SJSA1 (cell line): ENCODE measurements at places on chromosomes 16 and 17. TPM values are rescaled to one million over a fixed set of nuclear protein-coding genes. Genes with fewer than 3 reads are reported as not detected.
A peak's percentile ranks its signal among the peaks of the same experiment; 100 is the strongest.

GRCh38 chr17:75652934-75653549 is 13.9 kb downstream of the RECQL5 start:
- peak; percentile 34 for DNase-seq

DNA sequence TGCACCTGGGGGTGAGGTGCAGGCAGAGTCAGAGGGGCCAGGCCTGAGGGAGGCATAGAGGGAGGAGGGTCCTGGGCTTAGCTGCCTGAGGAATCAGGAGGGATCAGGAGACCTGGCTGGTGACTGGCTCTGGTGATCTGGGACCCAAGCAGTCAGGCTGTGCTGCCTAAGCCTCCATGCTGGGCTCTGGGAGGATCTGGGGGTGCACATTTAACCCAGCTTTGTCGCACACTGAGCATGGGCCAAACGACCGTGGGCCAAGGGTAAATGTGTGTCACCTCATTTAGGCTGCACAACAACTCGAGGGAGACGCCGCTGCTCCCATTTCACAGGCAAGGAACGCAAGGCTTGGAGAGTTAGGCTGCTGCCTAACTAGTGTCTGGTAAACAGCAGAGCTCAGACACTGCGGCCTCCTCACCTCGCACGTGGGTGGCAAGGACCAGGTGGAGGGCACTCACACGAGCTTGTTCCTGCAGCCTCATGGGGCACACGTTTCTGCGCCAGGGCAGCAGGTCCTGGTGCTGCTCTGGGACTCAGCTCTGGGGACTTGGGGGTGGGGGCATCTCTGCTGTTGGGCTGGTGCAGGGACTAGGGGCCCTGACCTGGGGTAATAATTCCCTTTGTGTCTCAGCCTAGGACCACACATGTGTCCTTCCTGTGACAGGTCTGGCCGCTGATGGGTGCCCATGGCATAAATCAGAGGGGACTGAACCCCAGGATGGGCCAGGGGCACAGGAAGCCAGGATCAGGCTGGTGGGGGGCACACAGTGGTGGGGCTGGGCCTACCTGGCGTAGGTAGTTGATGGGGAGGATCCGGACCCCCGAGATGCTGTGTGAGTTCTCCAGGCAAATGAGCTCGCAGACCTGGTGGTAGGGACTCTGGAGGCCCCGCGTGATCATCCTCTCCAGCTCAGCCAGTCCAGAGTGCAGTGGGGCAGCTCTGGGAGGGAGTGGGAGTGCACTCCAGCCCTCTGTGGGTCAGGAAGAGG is 18.7 kb downstream of the TMEM235 start:
- no peak for DNase-seq

Gene GUCY2D
- not detected in 2 replicates for total RNA-seq

DNA sequence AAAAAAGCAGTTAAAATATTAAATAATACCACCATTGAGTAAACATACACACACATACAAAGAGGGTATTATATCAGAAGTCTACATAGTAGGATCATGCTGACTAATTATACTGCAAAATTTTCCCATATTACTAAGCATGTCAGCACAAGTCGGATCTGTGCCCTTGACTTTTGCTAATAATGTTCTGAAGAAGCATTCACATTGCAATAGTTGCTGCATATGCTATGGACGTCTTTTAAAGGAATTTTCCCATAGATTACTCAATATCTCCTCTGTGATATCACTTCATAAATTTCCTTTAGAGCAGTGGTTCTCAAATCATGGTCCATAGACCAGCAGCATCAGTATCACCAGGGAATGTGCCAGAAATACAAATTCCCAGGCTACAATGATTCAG is 110.9 kb upstream of the NUDT7 start:
- DNase-seq: no peak

Gene DLX4
- total RNA-seq: 0.13 TPM in 1 of 2 replicates, not detected in the other

DNA sequence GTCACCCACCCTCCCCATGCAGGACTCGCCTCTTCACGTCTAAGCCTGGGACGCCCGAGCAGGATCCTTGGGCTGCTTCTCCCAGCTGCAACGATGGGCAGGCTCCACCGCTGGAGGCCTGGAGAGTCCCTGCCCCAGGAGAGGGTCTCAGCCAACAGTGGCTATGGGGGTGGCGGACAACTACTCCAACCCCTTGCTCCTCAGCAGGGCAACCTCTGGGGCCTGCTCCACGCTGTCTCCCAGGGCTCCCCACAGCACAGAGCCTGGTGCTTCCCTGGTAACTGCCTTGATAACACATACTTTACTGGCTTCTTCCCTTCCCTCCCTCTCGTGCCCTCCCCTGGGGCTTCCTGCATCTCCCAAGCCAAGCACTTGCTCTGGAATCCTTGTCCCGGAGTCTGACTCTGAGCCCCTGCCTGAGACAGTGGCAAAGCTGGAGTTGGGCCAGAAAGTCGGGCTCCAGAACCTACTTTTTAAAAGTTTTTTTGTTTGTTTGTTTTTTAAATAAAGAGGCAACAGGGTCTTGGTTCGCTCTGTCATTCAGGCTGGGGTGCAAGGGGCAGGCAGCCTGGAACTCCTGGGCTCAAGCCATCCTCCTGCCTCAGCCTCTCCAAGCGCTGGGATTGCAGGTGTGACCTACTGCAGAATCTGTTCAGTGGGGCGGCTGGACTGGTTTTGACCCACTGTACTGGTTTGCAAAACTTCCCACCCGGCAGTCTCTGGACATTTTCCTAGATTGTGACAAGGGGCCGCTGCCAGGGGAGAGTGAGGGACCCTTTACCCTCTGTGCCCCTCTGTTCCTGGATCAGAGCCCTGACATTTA is 99.4 kb downstream of the TNFRSF13B start:
- no peak for DNase-seq

- no peak for DNase-seq
These were observed at the start of gene SP6 for GRCh38 chr17:47850692-47851573. Gene SP6, minus strand, starts transcription at chr17:47851163. Its CDS starts 2,734 bp downstream, at chr17:47848429.

DNA sequence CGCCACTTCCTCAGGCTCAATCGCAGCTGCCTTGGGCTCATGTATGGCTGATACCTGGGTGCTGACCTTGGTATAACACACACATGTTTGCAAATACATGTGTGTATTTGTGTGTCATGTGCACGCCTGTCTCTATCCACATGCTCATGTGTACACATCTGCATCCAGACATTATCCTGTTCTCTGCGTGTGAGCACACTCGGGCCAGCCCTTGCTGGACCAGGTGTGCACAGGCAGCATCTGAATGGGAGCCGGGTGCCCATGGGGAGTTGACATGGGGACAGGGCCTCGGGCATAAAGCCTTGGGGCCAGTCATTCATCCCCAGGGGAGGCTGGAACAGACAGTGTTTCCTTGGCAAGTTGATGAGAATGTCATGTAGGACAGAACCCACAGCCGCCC is 29.1 kb upstream of the CRHR1 start:
- no peak for DNase-seq

Gene C16orf82
- not detected in 2 replicates for total RNA-seq

Gene RHBDL3
- 0.63 and 1.2 TPM in 2 replicates for total RNA-seq

GRCh38 chr17:76501018-76501826 is at the start of gene RHBDF2:
Gene RHBDF2, minus strand, starts transcription at chr17:76501423. Its CDS starts 19,899 bp downstream, at chr17:76481524.
- DNase-seq: peak; percentile 91
